ENCODE measurements at places on chromosomes 4 and X.

DNA sequence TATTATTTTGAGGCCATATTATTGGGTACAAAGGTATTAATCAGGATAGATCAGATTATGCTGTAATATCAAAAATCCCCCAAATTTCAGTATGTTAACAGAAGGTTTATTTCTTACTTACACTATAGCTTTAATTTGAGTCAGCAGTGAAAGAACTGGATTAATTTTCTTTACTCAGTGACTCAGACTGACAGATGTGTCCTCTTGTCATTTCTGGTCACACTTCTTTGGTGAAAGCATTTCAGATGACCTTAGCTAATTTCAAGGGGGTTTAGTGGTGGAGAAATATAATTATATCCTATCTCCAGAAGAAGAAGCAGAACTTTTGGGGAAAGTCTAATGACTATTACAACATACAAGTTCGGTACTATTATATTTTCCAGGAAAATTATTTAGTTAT, 12.4 kb downstream of the DDIT4L start:
- DNase-seq: no peak

DNA sequence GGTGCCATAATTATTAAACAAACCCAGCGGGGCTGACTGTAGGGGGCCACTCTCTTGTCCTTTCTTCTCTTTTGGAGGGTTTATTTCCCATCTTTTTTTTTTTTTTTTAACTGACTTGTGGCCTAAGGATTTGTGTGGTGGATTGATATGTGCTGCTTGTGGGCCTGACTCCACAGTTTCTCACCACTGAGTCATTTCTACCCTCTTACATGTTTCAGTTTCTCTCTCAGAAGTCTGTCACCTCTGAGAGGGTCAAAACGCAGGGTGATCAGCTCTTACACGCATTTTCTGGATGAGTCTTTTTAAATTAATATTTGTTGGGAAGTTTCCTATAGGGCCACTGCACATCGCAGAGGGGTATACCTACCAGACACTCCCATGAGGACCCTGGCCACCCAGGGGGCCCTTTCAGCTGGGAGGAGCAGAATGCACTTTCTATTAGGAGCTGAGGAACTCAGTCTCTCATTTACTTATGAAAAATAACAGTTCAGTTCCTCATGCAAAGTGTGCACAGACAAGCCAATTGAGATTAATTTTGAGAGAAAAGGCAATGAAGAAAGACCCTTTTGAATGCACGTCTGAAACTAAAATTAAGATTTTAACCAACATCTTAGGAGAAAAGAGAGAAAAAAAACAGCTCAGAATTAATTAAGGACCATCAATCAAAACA, 407.9 kb downstream of the TECRL start:
- no peak for DNase-seq

GRCh38 chrX:88672261-88672660, 74.8 kb upstream of the CPXCR1 start:
- DNase-seq: no peak

DNA sequence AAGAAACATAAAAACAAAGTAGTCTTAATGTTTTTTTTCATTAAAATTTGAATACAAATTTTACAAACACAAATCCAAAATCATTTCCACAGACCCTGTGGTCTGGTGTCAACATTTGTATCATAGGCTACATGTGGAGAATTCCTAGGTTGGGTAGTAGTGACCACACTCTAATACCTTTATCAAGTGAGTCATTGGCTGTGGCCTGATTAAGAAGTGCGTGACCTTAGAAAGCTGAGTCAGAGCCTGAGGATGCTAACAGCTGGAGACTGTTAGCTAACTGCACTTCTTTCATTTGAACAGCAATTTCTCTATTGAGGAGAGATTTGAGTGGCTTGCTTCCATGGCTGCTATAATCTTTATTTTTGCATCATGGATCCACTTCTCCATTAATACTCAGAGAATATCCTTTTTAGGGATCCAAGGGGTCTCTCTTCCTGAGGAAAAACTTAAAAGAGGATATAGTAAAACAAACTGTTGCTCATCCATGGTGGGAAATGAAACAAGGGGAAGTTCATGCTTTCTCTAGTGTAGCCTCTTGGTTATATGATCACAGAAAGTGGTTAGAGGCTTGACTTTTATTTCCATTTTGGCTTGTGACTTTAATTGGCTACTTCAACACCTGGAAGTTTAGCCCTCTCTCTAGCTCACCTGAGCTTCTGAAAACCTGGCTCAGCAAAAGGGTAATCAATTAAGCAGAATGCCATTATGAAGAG, 335.8 kb downstream of the PABPC4L start:
- DNase-seq: no peak

- DNase-seq: no peak
These were observed 74.0 kb downstream of the FAM53A start for GRCh38 chr4:1609901-1610790.

DNA sequence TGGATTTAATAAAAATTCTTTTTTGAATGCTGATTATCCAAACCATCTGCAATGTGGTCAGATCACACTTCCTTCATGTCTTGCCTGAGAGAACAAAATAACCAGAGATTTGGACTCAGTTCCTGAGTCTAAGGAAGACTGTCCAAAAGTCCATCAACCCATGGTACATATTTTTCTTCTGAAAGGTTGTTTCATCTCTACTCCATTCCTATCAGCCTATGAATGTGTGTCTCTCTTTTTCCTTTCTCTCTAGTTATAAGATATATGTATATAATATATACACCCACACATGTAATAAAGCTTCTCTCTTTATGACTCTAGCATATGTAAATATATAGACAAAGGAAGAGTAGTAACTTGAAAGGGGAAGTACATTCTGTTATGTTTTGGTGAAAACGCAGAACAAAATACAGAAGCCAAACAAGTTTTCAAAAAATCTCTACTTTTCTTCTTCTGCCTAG, 226.9 kb downstream of the ARHGAP24 start:
- no peak for DNase-seq

DNA sequence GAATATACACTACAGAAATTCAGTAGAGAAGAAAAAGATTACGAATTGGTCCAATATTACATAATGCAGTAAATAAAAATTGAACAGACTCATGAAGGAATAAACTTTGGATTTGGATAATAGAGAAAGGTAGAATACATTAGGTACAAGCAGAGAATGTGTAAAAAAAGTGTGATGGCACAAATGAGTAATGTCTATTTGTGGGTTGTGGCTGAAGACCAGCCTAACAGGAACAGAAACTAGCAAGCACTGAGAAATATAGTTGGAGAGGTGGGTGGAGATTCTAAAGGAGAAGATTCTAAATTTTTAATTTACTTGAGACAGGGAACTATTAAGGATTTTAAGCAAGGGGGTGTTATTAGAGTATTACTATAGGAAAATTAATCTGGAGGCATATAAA, 15.2 kb upstream of the CLOCK start:
- no peak for DNase-seq

- DNase-seq: no peak
These were observed 33.2 kb upstream of the SLC9A7 start for GRCh38 chrX:46791927-46792809.

- DNase-seq: no peak
These were observed 1.5 kb downstream of the TIFA start for GRCh38 chr4:112284166-112284565.

GRCh38 chr4:110848787-110849186, 225.9 kb upstream of the PITX2 start:
- DNase-seq: no peak

- no peak for DNase-seq
These were observed 31.8 kb downstream of the ETNPPL start for GRCh38 chr4:108731006-108731405.

DNA sequence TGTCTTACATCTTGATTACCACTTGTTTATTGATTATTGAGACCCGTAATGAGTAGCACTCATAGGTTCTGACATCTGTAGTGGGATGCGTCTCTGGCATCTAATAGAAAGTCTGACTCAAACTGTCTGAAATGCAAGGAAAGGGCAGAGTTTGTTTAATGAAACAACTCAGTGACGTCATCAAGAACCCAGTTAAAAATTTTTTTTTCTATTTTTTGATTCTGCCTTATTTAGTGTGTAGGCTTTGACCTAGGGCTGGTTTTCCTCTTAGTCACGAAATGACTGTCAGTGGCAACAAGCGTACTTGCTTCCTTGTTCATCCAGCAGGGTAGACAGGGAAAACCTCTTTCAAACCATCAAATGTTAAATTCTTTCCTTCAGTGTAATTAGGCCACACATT, 3.1 kb upstream of the CDKL5 start:
- no peak for DNase-seq

DNA sequence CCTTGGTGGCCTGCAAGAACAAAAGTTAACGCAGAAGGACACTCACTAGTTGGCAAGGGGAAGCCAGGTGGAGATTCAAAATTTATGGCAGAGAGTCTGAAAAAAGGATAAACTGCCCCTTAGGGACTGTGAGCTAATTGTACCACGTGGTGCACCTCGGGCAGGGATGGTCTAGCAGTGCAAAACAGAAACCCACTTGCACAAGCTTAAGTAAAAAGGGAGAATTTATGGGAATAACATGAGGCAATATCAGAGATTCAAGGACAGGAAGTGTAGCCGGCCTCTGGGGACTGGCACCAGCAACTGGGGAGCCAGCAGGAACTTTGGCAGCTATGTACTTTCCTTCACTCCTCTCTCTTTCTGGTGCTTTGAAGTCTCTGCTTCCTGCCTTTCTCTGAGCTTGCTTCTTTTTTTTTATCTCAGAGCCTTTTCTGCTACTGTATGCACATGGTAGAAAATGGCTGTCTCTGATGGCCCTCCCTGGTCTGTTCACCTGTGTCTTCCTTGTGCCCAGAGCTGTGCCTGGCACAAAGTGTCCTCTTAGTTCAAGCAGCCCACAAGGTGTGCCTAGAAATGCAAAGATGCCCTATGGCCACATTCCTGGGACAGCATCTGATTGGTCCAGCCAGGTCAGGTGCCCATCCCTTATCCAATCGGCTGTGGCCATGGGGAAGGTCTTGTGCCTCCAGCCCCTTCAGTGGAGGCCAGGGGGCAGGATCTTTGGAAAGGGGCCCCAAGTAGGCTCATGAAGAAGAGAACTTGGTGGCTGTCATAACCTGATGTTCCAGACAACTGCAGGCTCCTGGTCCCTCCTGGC, 114.8 kb upstream of the ATP6AP2 start:
- no peak for DNase-seq

GRCh38 chr4:184444953-184445309, 29.4 kb downstream of the IRF2 start:
- peak; percentile 58 for DNase-seq

- DNase-seq: no peak
These were observed 376.4 kb upstream of the GNPDA2 start for GRCh38 chr4:45102716-45103115.

GRCh38 chr4:18691431-18692200, 670.1 kb upstream of the LCORL start:
- DNase-seq: no peak

GRCh38 chr4:73743281-73743680, 2.9 kb downstream of the CXCL8 start:
- DNase-seq: no peak

- DNase-seq: no peak
These were observed 548 bp downstream of the NEUROG2 start for GRCh38 chr4:112515198-112516065.

DNA sequence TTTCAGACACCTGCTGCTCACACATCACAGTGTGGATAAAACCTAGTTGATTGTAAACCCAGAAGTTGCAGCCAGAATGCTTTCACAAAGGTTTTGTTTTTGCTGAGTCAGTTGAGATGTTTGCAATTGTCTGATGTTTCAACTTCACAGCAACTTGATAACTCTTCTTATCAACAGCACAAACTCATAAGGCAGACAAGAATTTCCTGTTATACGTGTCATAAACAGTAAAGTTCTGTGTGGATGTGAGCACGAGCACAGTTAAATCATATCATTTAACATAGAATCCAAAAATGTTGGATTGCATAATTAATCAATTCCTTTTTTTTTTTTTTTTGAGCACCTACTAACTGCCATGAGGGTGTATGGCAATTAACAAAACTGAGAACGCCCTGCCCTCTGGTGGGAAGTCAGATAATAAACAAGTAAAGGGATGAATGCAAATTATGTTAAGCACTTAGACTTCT, 512.2 kb downstream of the PDHA2 start:
- DNase-seq: no peak

DNA sequence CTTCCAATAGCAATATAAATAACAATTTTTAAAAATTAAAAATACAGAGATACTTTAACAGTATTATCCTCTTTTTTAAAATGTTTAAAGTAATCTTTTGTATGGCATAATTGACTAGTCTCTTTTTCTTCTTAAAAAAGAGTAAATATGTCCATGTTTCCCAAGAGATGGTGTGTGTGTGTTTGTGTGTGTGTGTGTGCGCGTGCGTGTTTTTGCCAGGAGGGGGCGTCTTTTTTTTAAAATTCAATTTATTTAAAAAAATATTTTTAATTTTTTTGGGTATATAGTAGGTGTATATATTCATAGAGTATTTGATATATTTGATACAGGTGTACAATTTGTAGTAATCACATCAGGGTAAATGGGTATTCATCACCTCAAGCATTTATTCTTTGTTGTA, 1073.7 kb downstream of the PCDH7 start:
- no peak for DNase-seq

- DNase-seq: no peak
These were observed 19.1 kb upstream of the MAD2L1 start for GRCh38 chr4:120085705-120086104.

- no peak for DNase-seq
These were observed 44.5 kb downstream of the GPC4 start for GRCh38 chrX:133370696-133371275.

DNA sequence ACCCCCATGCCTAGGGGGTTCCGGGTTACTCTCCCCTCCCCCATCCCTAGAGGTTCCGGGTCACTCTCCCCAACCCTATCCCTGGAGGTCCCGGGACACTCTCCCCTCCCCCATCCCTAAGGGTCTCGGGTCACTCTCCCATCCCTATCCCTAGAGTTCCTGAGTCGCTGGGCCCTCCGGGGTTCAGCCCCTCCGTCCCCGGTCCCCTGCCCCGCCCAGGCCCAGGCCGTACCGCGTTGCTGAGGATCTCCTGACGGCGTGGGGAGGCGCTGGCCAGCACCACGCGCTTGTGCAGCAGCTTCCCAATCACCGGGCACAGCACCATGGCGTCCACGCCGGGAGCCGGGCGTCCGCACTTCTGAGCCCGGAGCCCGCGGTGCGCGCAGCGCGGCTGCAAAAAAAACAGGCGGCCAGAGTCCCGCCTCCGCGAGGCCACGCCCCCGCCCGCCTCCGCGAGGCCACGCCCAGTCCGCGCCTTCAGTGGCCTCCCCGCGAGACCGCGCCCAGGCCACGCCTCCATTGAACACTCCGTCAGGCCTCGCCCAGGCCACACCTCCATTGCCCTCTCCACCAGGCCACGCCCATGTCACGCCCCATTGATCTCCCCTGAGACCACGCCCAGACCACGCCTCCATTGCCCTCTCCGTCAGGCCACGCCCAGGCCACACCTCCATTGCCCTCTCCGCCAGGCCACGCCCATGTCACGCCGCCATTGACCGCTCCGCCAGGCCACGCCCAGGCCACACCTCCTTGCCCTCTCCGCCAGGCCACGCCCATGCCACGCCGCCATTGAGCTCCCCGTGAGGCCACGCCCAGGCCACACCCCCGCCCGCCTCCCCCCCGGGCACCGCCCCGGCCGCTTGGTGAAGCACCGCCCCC, at the start of gene ASMTL:
Gene ASMTL, minus strand, starts transcription at position 394 of the 879 bp plus-strand sequence. Its CDS starts 69 bp downstream, at position 325.
- peak; percentile 100 for DNase-seq
